ENCODE measurements at places on chromosomes 16 and 17. TPM values are rescaled to one million over a fixed set of nuclear protein-coding genes. Genes with fewer than 3 reads are reported as not detected.

DNA sequence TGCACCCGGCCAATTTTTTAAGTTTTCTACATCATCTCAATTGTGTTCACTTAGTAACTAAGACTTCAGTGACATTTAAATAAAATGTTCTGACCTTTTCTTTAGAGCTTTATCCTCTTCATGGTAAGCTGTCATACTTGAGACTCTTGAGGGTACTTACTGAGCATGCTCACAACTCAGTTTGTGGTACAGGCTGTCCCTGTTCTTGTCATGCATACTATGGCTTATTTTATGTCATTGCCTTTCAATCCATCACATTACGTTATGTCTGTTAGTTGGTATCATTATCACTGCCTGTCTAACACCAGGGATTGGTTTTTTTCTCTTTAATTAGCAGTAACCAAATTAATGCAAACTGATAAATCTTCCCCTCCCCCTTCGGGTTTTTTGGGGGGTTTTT, 41.9 kb upstream of the RHBDL3 start:
- peaks cover 6% of the 10 kb centered on the region for H3K36me3 ChIP-seq
- H3K27me3 ChIP-seq, result no peaks in the 10 kb centered on the region
- no peak overlapping the region for H3K4me3 ChIP-seq
- peak overlapping the region; percentile 38 for H3K27ac ChIP-seq
- H3K4me1 ChIP-seq, result peaks cover 37% of the 10 kb centered on the region

GRCh38 chr16:53945996-53946395, 242.0 kb downstream of the FTO start:
- H3K27me3 ChIP-seq, result no peaks in the 10 kb centered on the region
- H3K36me3 ChIP-seq, result peaks cover 2% of the 10 kb centered on the region
- H3K4me1 ChIP-seq, result peaks cover 3% of the 10 kb centered on the region

- no peak overlapping the region for H3K27ac ChIP-seq
- H3K27me3 ChIP-seq, result no peaks in the 10 kb centered on the region
- peaks cover 6% of the 10 kb centered on the region for H3K36me3 ChIP-seq
Measured at GRCh38 chr16:28905800-28906372, 19.2 kb downstream of the RABEP2 start.

- no peak overlapping the region for H3K4me3 ChIP-seq
- no peaks in the 10 kb centered on the region for H3K27me3 ChIP-seq
- DNase-seq, result no peak
- no peak overlapping the region for H3K27ac ChIP-seq
- no peaks in the 10 kb centered on the region for H3K4me1 ChIP-seq
Measured at GRCh38 chr16:53611179-53611696, 92.4 kb downstream of the RPGRIP1L start.

GRCh38 chr16:21626659-21627277, 25.6 kb downstream of the IGSF6 start:
- H3K27me3 ChIP-seq, result no peaks in the 10 kb centered on the region
- peak overlapping the region; percentile 72 for H3K27ac ChIP-seq
- peaks cover 37% of the 10 kb centered on the region for H3K4me1 ChIP-seq
- peaks cover 48% of the 10 kb centered on the region for H3K36me3 ChIP-seq

GRCh38 chr17:76585649-76586593, at the start of gene ST6GALNAC2:
ST6GALNAC2 (minus strand) TSS chr17:76585860; CDS start chr17:76585808, 52 bp downstream.
- peaks cover 10% of the 10 kb centered on the region for H3K4me1 ChIP-seq
- no peak within 1 kb of the TSS for H3K27ac ChIP-seq
- H3K4me3 ChIP-seq, result peak within 1 kb of the TSS; percentile 53
- DNase-seq, result peak; percentile 50
- H3K36me3 ChIP-seq, result no peaks in the 10 kb centered on the region

The ETV4 gene
- 5.4 TPM for total RNA-seq

Measured in activated CD8-positive, alpha-beta T cell treated with anti-CD3 and anti-CD28 coated beads for 36 hours (primary cell).